ENCODE measurements at places on chromosomes 6 and 20.

DNA sequence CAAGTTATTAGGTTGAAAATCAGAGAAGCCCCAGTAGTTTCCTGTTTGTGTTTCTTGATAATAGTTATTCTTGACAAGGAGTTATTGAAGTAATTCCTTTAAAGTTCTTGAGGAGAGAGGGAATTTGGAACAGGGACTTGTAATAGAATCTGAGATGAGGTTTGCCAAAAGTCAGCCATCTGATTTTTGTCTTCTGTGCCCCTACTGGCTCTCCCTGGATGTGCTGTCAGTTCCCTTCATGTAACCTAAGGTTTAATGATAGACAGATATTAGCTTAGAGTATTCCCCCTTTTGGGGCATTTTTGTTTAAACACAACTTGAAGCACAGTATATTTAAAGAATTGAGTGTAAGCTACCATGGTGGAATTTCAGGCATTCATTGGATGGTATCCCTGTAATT, 71.4 kb downstream of the CARMIL1 start:
- no peak for DNase-seq

GRCh38 chr20:38307371-38308046, 3.6 kb downstream of the BPI start:
- no peak for DNase-seq

- DNase-seq, result no peak
Observed at GRCh38 chr6:10725716-10726115, 2.8 kb downstream of the TMEM14C start.

DNA sequence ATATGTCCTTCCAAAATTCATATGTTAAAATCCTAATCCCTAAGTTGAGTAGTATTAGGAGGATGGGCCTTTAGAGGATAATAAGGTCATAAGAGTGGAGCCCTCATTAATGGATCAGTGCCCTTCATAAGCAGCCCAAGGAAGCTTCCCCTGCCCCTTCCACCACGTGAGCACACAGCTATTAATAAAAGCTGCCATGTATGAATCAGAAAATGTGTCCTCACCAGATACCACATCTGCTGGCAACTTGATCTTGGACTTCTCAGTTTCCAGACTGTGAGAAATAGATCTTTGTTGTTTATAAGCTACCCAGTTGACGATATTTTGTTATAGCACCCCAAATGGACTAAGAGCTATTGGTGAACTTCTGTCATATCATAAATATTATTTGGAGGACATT, 207.7 kb upstream of the HDDC2 start:
- no peak for DNase-seq

DNA sequence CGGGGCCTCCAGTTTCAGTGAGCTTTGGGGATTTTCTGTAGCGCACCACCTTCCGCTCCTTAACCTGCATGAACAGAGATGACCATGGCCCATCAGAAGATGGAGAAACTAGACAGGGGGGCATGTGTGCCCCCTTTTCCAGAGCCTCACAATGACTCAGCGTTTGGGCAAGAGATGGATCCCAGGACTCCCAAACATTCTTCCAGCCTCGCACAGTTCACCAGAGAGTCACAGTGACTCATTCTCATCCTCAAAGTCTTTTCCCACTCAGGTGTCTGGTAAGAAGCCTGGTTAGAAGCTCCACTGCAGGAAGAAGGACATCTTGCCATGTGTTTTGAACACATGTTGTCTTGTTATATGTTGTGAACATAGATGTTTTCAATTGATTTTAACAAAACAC, 76.2 kb upstream of the FRMD1 start:
- DNase-seq, result no peak

DNA sequence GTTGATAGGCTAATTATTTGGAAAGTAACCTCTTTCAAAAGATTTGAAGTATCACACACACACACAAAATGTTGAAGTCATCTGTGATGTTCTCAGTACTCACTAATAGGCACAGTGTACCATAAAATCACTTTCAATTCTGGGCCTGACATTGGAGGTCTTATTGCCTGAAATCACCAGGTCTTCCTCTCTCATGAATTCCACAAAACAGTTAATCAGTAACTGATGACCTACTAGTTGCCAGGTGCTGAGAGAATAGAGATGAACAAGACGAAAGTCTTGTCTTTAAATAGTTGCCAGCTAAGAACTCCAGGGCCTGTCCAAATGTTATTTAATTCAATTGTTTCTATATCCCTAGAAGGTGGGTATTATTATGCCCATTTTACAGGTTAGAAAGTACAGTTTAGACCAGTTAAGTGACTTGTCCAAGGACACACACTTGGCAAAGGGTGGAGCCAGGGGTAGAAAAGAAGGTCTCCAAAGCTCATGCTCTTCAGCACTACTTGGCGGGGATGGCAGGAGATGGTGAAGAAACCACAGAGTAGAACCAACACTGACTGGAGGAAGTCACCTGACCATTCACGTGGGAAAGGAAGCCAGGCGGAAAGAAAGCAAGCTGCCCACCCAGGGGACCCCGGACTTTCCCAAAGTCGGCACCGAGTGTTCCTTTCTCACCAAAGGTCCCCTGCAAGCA, 116.4 kb downstream of the KIF6 start:
- no peak for DNase-seq

DNA sequence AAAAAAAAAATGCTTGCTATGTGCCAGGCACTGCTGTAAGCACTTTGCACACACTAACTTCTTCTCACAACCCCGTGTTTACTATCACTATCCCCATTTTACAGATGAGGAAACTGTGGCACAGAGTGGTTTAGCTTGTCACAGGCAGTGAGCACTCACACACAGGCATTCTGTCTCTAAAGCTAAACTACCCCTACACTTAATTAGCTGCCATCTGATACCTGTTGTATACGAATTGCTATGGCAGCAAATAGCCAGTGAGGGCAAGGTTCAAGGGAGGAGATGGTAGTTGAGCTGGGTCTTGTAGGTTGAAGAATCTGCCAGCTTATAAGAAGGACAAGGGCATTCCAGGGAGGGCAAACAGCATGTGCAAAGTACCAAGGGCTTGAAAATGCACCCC, 5.2 kb downstream of the TNNC2 start:
- no peak for DNase-seq

DNA sequence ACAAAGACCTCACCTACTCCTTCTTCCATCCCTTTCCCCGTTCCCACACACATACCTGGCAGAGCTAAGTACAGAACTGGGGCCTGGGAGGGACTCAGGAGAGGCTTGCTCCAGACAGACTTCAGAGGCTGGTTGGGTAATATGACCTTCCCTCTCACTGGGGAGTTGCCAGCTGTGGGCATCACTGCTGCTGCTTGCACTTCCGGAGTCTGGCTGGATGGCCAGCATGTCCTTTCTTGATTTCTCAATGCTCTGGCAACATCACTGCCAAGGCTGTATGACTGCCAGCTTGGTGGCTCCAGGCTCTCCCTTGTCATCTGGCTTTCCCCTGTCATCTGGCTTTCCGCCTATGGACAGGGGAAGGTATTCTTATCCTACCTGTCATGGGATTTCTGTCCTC, 47.8 kb downstream of the CDH22 start:
- DNase-seq, result no peak

DNA sequence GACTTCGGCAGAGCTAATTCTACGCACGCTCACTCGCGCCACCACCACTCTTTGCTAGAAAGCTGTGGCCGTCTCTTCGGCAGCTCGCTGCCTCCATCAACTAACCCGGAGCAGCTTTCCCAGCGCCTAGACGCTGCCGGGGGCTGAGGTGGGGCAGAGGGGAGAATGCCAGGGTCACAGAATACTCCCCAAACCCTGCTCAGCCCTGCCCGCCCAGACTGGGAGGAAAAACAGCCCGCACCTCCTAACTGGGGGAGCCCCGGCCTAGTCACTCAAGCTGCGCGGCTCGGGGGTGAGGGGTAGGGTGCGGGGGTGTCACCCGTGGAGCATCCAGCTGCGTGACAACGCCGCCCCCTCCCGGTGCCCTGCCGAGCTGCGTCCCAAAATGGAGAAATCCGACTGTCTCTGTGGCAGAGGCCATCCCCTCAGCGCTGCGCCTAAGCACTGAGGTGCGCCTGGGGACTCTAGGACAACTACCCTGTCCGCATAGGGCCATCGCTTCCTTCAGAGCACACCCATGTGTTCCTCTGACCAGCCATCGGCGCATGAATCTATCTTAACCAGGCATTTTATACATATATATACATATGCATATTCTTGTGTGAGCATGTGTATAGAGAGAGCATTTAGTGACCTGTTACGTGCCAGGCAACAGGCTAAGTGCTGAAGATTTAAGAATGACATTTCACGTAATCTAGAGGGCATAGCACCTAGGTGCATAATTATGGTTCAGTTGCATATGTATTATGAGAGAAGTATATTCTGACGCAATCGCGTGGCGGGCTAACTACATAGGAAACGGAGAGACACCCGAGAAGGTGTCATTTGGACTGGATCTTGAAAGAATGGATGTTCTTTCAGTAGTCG, 1.5 kb upstream of the TENT5A start:
- no peak for DNase-seq

- no peak for DNase-seq
Observed at GRCh38 chr6:53010504-53010903, 15.4 kb upstream of the GSTA4 start.
